ENCODE measurements at places on chromosomes 12 and 14. TPM values are rescaled to one million over a fixed set of nuclear protein-coding genes. Genes with fewer than 3 reads are reported as not detected.
A peak's percentile ranks its signal among the peaks of the same experiment; 100 is the strongest.

DNA sequence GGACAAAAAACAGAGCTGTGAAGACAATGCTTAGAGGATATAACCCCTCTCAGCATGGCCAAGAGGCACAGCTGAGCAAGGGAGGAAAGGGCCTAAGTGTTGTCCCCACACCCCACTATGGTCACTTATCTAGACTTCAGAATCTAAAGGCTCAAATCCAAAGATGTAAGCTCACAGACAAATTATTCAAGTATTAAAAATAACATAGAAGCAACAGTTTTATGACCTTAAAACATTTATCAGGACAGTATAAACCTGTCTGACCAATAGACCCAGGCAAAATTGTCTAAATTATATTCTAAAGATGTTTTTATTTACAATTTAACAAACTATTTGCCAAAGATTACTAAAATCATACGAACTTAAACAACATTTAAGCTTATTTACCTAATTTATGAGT, 28.1 kb upstream of the PRICKLE1 start:
- H3K36me3 ChIP-seq, result no peaks in the 10 kb centered on the region
- H3K4me3 ChIP-seq, result no peak overlapping the region
- H3K27me3 ChIP-seq, result no peaks in the 10 kb centered on the region
- H3K4me1 ChIP-seq, result no peaks in the 10 kb centered on the region
- DNase-seq, result no peak
- H3K27ac ChIP-seq, result no peak overlapping the region

- H3K4me3 ChIP-seq, result no peak overlapping the region
- no peaks in the 10 kb centered on the region for H3K27me3 ChIP-seq
- no peaks in the 10 kb centered on the region for H3K36me3 ChIP-seq
- no peak overlapping the region for H3K27ac ChIP-seq
These were observed 10.1 kb upstream of the RASSF3 start for GRCh38 chr12:64600164-64600561.

DNA sequence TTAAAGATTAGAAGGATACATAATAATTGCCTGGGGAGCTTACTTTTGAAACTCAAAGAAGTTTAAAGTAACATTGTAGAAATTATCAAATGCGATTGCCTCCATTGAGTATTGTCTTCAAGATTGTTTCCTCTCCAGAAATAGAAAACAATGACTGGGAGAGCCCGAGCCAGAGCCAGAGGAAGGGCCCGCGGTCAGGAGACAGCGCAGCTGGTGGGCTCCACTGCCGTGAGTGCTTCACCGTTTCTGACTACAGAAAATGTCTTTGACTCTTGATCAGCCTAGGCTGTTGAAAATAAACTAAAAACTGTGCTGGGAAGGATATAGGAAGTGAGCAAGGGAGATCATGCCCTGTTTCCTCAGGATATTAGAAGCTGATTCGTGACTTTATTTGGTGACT, 4.8 kb downstream of the PIWIL1 start:
- H3K4me1 ChIP-seq, result no peaks in the 10 kb centered on the region
- DNase-seq, result no peak
- H3K27me3 ChIP-seq, result peaks cover 42% of the 10 kb centered on the region
- no peaks in the 10 kb centered on the region for H3K36me3 ChIP-seq
- no peak overlapping the region for H3K4me3 ChIP-seq

GRCh38 chr12:60176891-60177290, 581.1 kb downstream of the SLC16A7 start:
- H3K36me3 ChIP-seq, result no peaks in the 10 kb centered on the region
- no peaks in the 10 kb centered on the region for H3K27me3 ChIP-seq
- no peaks in the 10 kb centered on the region for H3K4me1 ChIP-seq
- DNase-seq, result no peak
- H3K27ac ChIP-seq, result no peak overlapping the region

GRCh38 chr12:12032851-12033797, 37.6 kb upstream of the BCL2L14 start:
- no peaks in the 10 kb centered on the region for H3K4me1 ChIP-seq
- DNase-seq, result peak; percentile 81
- no peak overlapping the region for H3K27ac ChIP-seq
- H3K4me3 ChIP-seq, result peak overlapping the region; percentile 25
- H3K36me3 ChIP-seq, result no peaks in the 10 kb centered on the region

MUCL1 gene
- total RNA-seq, result not detected

DNA sequence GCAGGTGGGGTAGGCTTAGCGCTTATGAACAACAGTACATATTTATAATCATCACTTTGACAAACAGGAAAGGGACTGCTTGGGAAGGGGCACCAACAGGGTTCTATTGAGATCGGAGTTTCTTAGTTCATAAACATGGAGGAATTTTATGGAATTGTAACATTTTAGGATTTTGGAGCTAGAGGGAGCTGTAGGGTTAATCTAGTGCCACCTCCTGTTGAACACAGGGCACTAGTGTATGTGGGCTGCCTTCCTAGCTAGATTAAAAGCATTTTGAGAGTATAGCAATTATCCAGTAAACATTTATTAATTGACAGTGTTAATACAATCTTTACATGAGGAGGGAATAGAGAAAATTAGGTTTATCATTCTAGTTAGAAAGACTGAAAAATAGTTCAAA, 23.1 kb upstream of the TBC1D30 start:
- no peaks in the 10 kb centered on the region for H3K27me3 ChIP-seq
- H3K27ac ChIP-seq, result no peak overlapping the region
- no peak overlapping the region for H3K4me3 ChIP-seq
- no peaks in the 10 kb centered on the region for H3K36me3 ChIP-seq
- no peaks in the 10 kb centered on the region for H3K4me1 ChIP-seq
- no peak for DNase-seq

- H3K27me3 ChIP-seq, result no peaks in the 10 kb centered on the region
- peak overlapping the region; percentile 62 for H3K27ac ChIP-seq
- DNase-seq, result no peak
These were observed 25.6 kb downstream of the SETD1B start for GRCh38 chr12:121829250-121829918.

DNA sequence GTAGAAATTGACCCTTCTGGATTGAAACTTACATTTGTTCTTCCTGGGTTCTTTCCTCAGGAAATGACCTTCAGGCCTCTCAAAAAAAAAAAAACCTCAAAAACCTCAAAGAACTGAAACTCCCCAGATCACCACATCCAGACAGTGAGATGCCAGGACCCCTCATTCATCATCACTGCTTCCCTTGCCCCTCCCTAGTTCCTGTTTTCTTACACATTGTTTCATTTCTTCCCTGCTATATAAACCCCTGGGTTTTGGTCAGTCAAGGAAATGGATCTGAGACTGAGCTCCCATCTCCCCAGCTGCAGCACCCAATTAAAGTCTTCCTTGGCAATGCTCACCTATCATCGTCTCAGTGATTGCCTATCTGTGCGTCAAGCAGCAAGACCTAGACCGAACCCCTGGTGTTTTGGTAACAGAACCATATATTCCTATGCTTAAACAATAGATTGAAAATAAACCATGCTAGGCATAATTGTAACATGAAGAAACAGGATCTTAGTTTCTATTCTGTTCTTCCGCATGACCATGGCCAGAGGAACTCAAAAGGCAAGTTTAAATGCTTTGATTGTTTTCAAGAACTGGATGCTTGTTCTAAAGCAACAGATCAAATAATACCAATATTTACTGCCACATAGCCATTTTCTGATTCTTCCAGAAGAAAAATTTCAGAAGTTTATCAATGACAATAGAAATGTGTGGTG, 108.0 kb upstream of the MAX start:
- H3K36me3 ChIP-seq, result no peaks in the 10 kb centered on the region
- no peak overlapping the region for H3K4me3 ChIP-seq
- H3K27ac ChIP-seq, result no peak overlapping the region
- H3K27me3 ChIP-seq, result no peaks in the 10 kb centered on the region
- peak; percentile 49 for DNase-seq

TSPAN8 gene
- not detected for total RNA-seq

LPAR5 gene
- 0.71 TPM for total RNA-seq

GRCh38 chr14:55240526-55241178, 30.6 kb upstream of the FBXO34 start:
- peaks cover 20% of the 10 kb centered on the region for H3K27me3 ChIP-seq
- no peak overlapping the region for H3K4me3 ChIP-seq
- no peak overlapping the region for H3K27ac ChIP-seq
- no peaks in the 10 kb centered on the region for H3K36me3 ChIP-seq
- no peaks in the 10 kb centered on the region for H3K4me1 ChIP-seq
- no peak for DNase-seq

- DNase-seq, result no peak
- H3K4me1 ChIP-seq, result no peaks in the 10 kb centered on the region
- no peaks in the 10 kb centered on the region for H3K27me3 ChIP-seq
- H3K4me3 ChIP-seq, result no peak overlapping the region
These were observed 81.0 kb downstream of the DUSP16 start for GRCh38 chr12:12481631-12482030.

- no peak overlapping the region for H3K4me3 ChIP-seq
- DNase-seq, result no peak
- no peaks in the 10 kb centered on the region for H3K27me3 ChIP-seq
- no peak overlapping the region for H3K27ac ChIP-seq
These were observed 114.3 kb upstream of the RPH3A start for GRCh38 chr12:112677050-112677765.

DNA sequence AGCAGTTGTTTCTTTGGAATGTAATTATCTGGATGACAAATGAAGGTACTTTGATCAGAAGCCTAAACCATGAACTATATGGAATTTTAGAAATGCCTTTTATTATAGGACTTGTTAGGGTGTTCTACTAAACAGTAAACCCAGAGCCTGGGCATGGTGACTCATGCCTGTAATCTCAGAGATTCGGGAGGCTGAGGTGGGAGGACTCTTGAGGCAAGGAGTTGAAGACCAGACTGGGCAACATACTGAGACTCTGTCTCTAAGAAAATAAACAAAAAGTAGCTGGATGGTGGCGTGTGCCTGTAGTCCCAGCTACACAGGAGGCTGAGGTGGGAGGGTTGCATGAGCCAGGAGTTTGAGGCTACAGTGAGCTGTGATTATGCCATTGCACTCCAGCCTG, 23.9 kb downstream of the PALS1 start:
- no peak overlapping the region for H3K27ac ChIP-seq
- no peak overlapping the region for H3K4me3 ChIP-seq
- no peaks in the 10 kb centered on the region for H3K27me3 ChIP-seq
- peaks cover 22% of the 10 kb centered on the region for H3K4me1 ChIP-seq
- DNase-seq, result no peak

DNA sequence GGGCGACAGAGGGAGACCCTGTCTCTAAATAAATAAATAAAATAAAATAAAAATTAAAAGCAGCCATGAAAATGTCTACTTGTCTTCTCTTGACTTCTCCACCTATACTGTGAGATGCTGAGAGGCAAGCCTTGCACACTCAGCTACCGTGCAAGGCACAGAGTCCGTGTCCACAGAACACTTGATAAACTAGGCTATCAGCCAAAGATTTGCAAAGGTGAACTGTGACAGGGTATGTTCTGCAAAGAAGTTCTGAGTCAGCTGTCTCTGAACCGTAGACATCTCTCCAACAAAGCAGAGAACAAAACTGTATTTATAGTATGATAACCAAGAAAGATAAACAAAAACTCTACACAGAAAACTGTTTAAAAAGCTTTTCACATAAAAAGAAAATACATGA, 35.5 kb downstream of the STXBP6 start:
- no peaks in the 10 kb centered on the region for H3K27me3 ChIP-seq
- H3K36me3 ChIP-seq, result no peaks in the 10 kb centered on the region
- no peak for DNase-seq
- H3K4me3 ChIP-seq, result no peak overlapping the region
- H3K4me1 ChIP-seq, result peaks cover 14% of the 10 kb centered on the region

CATSPERB gene
- not detected for total RNA-seq

DNA sequence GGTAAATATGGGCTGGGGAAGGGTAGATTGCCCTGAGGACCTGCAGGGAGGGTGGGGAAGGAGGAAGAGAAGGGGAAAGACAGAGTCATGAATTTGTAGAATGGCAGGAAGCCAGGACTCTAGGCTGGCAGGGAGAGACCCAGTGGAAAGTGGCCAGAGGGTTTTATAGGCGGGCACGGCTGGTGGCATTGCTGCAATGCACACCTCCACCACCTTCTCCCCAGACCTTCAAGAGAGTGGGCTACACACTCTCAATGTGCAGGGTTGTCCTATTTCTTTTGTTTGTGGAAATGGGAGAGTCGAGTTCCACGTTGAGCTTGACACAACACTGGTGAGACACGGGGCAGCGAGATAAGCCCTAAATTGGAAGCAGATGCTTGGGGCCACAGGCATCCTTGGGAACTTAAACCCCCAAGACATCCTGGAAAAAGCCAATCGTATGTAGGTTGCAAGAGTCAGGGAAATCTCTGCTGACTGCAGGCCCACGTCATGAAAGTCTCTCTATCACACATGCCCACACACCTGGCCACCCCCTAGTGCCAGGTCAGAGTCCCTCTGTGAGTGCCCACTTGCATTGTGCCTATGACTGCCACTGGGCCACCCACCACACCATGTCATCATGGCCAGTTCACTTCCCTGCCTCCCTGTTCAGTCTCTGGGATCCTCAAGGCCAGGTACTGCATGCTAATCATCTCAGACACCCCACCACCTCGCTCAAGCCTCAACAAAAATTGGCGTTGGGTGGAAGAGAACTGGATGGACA, 38.0 kb upstream of the BDKRB2 start:
- peak; percentile 62 for DNase-seq
- H3K27ac ChIP-seq, result no peak overlapping the region
- H3K4me1 ChIP-seq, result no peaks in the 10 kb centered on the region
- no peaks in the 10 kb centered on the region for H3K36me3 ChIP-seq

GRCh38 chr14:89365061-89365801, 51.8 kb downstream of the FOXN3 start:
- no peaks in the 10 kb centered on the region for H3K36me3 ChIP-seq
- H3K4me1 ChIP-seq, result peaks cover 17% of the 10 kb centered on the region
- no peaks in the 10 kb centered on the region for H3K27me3 ChIP-seq
- no peak overlapping the region for H3K4me3 ChIP-seq
- peak overlapping the region; percentile 64 for H3K27ac ChIP-seq

JPH4 gene
- total RNA-seq, result 0.63 TPM

GRCh38 chr12:26271889-26272492, 76.6 kb downstream of the SSPN start:
- peak; percentile 28 for DNase-seq
- H3K27ac ChIP-seq, result no peak overlapping the region
- H3K27me3 ChIP-seq, result peaks cover 17% of the 10 kb centered on the region
- no peaks in the 10 kb centered on the region for H3K36me3 ChIP-seq
- H3K4me3 ChIP-seq, result no peak overlapping the region

GPR162 gene
- total RNA-seq, result 51.0 TPM

GRCh38 chr12:110505332-110505731, 3.2 kb downstream of the RAD9B start:
- H3K4me1 ChIP-seq, result peaks cover 16% of the 10 kb centered on the region
- no peaks in the 10 kb centered on the region for H3K27me3 ChIP-seq
- no peak overlapping the region for H3K4me3 ChIP-seq
- no peak for DNase-seq
- H3K36me3 ChIP-seq, result no peaks in the 10 kb centered on the region
- H3K27ac ChIP-seq, result no peak overlapping the region

ESYT1 gene
- total RNA-seq, result 107 TPM

GRCh38 chr14:102717276-102717675, 60.0 kb upstream of the TRAF3 start:
- H3K27me3 ChIP-seq, result no peaks in the 10 kb centered on the region
- peaks cover 9% of the 10 kb centered on the region for H3K4me1 ChIP-seq

GRCh38 chr12:111741235-111741812, 25.4 kb upstream of the ALDH2 start:
- DNase-seq, result no peak
- peaks cover 6% of the 10 kb centered on the region for H3K4me1 ChIP-seq
- no peak overlapping the region for H3K4me3 ChIP-seq

GRCh38 chr12:132075026-132075713, 68.9 kb downstream of the DDX51 start:
- no peaks in the 10 kb centered on the region for H3K4me1 ChIP-seq
- no peak overlapping the region for H3K27ac ChIP-seq
- H3K27me3 ChIP-seq, result no peaks in the 10 kb centered on the region

DLK1 gene
- total RNA-seq, result 28.8 TPM

PRH2 gene
- not detected for total RNA-seq

FOXN4 gene
- total RNA-seq, result 0.42 TPM

LYZ gene
- 0.69 TPM for total RNA-seq

TCL1B gene
- total RNA-seq, result not detected
